ENCODE measurements at places on chromosomes 6 and 20.

DNA sequence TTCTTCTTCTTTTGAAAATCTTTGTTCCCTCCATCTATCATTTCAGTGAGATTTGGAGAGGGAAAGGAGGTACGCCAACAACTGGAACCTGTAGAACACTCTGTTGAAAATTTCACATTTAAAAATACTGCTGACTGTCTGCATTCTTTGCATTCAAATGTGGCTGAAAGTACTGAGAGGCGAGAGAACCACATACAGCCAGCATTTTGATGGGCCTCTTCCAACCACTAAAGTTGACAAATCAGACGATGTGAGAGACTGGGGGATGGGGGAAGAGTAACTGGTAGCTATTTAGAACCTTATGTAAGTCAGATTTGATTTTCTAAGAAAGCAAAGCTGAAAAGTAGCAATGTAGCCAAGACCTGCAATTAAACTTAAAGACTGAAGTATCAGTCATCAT is 77.5 kb downstream of the FKBP5 start:
- DNase-seq: no peak

GRCh38 chr20:347640-348484 is 951 bp downstream of the NRSN2 start:
- DNase-seq: peak; percentile 82

- DNase-seq: no peak
These were observed 8.4 kb upstream of the PPP1R14C start for GRCh38 chr6:150134280-150134920.

DNA sequence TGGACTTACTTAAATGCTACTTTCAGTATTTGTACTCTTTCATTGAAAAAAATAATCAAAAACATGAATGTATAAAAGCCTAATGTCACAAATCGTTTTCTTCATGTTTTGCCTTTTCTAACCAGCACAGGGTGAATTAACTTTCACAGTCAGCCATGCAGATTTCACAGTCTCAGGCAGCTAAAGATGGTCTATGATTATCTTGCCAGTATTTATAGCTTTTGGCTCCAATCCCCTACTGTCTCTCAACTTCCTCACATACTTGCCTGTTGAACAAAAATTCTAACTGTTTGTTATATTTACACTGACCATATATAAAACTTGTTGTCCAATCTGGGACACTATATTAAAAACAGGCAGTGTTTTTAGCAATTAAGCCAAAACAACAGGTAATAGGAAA is 358.2 kb downstream of the ARHGAP18 start:
- DNase-seq: no peak

- no peak for DNase-seq
These were observed 190.3 kb downstream of the TENT5A start for GRCh38 chr6:81562169-81562568.

GRCh38 chr6:33407132-33407718 is 3.6 kb upstream of the PHF1 start:
- DNase-seq: no peak

- no peak for DNase-seq
These were observed 192.5 kb upstream of the ECI2 start for GRCh38 chr6:4327841-4328240.

DNA sequence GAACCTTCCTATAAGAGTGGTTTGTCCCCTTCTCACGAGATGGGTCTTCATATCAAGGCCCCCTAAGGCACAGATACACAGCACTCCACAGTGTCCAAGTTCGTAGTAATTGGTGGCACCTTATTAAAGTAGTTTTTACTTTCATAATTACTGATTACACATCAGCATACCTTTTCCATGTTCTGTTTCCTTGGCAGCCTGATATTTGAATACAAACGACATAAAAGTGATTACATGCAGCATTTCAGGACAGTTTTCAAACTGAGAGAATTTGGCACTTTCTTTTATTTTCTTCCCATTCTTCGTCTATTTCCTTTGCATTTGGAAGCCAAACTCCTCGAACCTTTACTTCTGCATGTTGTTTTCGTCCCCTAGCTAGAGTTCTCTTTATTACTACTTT is 139.7 kb downstream of the MTHFD1L start:
- no peak for DNase-seq
